ENCODE measurements at places on chromosomes 2 and 18.

GRCh38 chr2:128012698-128013097 is 15.2 kb downstream of the SAP130 start:
- no peak for DNase-seq

DNA sequence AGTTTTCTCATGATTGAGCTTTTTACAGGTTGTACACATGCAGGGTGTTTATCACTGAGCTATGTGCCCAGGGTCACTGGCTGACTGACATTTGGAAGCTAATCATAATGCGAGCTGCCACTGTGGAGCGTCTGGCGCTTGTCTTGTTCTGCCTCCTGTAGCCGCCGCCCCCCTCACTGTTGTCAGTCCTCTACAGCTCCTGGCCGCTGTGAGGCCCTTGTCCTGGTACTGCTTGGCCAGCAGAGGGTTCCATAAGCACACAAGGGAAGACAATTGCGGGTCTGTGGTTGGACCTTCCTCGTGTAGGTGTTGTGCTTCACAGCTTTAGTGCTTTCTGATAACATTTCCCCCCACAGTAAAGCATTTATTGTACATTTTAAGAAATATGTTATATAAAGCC is 105.6 kb upstream of the LDLRAD4 start:
- peak; percentile 12 for DNase-seq

GRCh38 chr2:149375801-149376361 is 45.5 kb downstream of the LYPD6 start:
- no peak for DNase-seq

DNA sequence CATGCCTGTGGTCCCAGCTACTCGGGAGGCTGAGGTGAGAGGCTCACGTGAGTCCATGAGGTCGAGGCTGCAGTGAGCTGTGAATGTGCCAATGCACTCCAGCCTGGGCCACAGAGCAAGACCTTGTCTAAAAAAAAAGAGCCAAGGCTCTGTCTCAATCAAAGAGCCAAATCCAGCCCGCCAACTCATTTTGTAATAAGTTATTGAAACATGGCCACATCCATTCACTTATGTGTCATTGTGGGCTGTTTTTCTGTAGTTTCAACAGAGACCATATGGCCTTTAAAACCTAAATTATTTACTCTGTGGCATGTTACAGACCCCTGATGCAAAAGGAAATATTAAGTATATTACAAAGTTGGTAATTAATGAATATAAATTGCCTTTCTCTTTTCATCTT is 60.8 kb downstream of the GPR39 start:
- no peak for DNase-seq
